GM12865 (cell line): ENCODE measurements at places on chromosomes 7 and 10.

- peak; percentile 96 for DNase-seq
Observed at GRCh38 chr10:11178606-11179515, 161.2 kb downstream of the CELF2 start.

DNA sequence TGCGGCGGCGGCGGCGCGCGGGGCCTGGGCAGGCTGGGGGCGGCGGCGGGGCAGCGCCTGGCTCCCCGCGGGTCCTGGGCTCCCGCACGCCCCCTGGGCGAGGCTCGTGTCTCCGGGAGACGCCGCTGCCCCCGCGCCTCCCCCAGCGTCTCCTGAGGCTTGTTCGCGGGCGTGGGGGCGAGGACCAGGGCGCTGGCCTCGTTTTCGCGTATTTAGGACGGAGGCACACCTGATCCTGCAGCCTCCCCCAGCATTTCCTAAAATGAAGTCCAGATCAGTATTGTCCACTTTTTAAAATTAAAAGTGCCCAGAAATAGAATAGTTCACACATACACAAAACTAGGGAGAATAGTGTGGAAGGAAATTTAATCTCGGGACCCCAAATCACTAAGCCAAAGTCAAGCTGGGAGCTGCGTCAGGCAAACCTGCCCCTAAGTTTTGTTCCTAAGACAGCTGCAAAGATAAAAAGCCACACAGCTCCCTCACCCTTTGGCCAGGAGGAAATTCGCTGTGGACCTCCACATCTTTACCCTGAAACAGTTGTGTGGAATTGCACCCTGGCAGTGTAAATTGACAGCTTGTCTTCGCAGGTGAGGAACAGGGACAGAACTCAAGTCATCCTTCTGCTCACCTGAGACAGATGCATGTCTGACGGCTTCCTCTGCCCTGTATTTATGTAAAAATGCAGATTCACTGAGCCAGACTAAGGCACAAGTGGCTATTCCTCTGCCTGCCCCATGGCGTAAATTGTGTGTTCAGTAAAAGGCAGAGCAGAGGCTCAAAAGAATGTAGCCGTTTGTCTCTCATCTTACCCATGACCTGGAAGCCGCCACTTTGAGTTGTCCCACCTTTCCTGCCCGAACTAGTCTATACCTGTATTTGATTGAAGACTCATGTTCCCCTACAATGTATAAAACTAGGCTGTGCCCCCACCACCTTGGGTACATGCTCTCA, 740 bp downstream of the GALNT11 start:
- no peak for DNase-seq

DNA sequence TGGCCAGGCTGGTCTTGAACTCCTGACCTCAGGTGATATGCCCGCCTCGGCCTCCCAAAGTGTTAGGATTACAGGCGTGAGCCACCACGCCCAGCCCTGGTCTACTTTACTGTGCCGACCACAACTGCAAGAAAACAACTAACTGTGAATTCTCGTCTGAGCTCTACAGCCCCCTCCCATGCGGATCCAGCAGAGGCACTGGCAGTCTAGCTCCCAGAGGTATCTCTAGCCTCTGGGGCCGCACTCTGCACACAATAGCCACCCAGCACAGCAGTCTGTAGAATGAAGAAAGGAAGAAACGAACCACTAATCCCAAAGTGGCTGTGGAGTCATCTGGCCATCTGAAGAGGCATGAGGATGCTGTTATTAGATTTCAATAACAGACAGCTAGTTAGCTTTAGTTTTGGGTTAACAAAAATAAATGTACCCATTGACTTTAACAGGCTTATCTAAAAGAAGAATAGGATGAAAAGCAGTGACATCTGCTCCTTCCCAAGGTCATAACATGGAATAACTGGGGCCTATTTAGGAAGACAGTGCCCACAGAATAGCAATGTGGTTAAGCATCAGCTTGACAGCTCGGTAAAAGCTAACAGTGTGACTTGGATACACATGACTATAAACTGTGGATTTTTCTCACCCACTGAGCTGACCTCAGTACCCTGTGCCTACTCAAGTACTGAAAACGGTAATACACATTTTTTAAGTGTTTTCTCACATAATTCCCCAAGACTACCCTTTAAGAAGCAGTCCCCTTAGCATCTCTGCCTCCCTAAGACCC, 131.9 kb downstream of the TNS3 start:
- no peak for DNase-seq

- no peak for DNase-seq
Observed at GRCh38 chr7:88586219-88586618, 173.3 kb upstream of the ZNF804B start.

- no peak for DNase-seq
Observed at GRCh38 chr7:16423761-16424160, 2.4 kb upstream of the CRPPA start.

GRCh38 chr7:44977959-44978335, 868 bp downstream of the MYO1G start:
- no peak for DNase-seq

DNA sequence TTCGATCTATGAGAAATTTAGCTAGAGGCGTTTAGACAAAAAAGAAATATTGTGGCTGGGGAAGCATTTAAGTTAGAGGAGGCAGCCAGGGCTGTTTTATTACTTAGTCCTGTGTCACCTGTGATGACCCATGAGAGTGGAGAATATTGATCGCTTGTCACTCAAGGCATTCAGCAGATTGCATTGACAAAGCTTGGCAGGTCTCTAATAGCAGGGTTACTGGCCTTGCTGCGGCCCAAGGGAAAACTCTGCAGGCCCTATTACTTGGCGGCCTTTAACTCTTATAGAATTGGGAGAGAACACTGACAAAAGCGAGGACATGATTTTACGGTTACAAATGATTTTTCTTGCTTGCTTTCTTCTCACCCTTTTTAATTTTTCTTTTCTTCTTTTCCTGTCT, 473.5 kb downstream of the AUTS2 start:
- no peak for DNase-seq

GRCh38 chr10:1163204-1163660, 107.0 kb downstream of the WDR37 start:
- DNase-seq: no peak

DNA sequence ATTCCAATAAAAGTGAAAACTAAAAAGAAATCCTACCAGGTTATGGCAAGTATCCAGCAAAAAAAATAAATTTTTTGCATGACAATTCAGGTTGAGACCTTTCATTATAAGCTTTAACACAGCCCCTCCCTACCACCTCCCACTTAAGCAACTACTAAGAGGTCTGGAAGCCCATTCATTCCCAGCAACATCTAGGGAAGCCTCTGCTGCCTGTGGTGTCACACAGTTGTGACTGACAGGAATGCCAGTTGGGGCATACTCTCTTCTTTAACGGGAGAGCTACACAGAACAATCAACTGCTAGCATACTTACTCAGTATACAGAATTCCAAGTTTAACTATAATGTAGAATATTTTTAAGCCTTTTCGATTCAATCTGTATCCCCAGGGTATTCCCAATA, 27.8 kb downstream of the ABI1 start:
- no peak for DNase-seq

DNA sequence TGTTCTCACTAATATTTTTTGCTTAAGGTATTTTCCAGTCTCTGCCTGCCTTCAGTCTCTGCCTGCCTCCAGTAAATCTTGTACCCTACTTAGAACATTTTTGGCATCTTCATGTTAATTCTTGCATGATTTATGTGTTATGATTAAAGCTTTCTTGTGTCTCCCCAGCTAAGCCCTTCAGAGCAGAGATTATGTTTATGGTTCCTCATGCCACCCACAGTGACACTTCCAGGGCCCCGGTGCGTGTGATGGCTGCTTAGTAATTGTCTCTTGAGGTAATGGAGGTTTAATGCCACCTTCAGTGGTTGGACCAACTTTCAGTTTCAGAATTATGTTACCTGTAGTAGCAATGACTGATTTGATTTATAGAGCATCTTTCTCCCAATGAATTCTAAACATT, 70.6 kb upstream of the MET start:
- DNase-seq: peak; percentile 32

DNA sequence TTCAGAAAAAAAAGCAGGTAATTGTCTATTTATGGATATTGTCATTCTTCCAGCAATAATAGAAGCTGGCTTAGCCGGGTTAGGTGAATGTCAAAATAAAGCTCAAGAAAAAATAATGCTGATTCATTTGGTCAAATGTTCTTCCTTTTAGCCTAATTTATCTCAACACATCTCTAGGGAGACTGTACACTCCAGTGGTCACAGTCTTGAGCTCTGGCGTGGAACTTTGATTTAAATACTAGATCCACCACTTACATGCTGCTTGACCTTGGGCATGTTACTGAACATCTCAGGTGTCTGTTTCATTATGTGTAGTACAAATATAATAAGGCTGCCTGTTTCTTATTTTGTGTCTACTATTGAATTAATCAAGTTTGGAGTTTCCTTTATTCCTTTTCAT, 22.0 kb downstream of the PRTFDC1 start:
- DNase-seq: peak; percentile 51

DNA sequence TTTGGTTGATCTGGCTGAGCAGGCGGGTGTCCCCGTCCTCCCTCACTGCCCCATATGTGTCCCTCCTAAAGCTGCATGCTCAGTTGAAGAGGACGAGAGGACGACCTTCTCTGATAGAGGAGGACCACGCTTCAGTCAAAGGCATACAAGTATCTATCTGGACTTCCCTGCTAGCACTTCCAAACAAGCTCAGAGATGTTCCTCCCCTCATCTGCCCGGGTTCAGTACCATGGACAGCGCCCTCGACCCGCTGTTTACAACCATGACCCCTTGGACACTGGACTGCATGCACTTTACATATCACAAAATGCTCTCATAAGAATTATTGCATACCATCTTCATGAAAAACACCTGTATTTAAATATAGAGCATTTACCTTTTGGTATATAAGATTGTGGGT, 26.9 kb upstream of the TRIM56 start:
- DNase-seq: peak; percentile 57

GRCh38 chr7:92598310-92598981, 8.3 kb upstream of the FAM133B start:
- DNase-seq: peak; percentile 48

DNA sequence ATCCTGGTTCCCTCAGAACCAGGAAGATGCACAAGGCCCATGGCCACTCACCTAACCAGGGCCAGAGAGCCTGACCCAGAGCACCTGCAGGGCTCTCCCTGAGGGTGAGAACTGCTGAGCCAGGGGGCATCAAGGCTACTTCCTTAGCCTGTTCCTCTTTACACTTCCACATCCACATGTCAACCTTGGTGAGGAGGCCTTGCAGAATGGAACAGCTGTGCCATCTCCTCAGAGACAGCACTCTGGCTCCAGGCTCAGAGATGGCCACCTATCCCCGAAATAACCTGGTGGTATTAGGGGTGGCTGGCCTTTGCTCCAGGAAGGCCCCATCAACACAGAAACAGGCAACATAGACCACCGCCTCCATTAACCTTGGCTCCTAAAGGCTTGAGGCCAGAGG, 473.0 kb downstream of the RPS24 start:
- DNase-seq: no peak

DNA sequence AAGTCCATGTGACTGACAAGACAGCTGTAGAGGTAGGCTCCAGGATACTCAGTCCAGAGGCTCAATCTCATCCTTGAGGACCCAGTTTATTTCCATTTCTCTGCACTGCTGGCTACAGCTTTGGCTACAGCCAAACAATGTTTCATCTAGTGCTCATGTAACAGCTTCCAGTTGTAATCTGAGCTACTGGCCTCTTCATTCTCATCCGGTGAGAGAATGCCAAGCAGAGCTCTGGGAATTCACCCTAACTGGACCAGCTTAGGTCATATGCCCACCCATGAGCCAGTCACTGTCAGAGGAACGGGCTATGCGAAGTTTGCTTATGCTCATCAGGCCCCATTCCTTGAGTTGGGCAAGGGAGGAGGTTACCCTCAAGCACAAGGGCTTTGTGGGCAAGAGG, 192.9 kb downstream of the EVX1 start:
- no peak for DNase-seq

GRCh38 chr10:50506861-50507573, 116.7 kb downstream of the SGMS1 start:
- DNase-seq: no peak
